ENCODE measurements at places on chromosomes 6 and 20. TPM values are rescaled to one million over a fixed set of nuclear protein-coding genes. Genes with fewer than 3 reads are reported as not detected.

DNA sequence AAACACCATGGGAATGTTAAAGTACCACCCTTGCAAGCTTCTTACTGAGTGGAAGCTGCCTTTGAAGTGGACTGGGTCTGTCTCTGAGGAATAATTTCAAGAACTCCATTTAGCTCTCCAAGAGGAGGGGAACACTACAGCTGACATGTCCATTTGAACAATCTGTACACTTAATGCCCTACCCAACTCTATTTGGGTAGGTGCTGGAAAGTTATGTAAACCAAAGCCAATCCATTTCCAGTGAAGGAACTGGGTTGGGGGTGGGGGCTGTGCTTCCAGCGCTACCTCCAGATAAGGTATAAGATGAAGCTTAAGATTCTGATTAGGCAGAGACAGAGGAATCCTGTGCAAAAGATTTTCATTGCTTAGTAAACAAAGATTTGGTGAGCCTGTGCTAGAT is 122.0 kb downstream of the TCP11 start:
- no peaks in the 10 kb centered on the region for H3K36me3 ChIP-seq
- no peak for DNase-seq
- H3K4me3 ChIP-seq = peak overlapping the region; percentile 72
- H3K4me1 ChIP-seq = no peaks in the 10 kb centered on the region

DNA sequence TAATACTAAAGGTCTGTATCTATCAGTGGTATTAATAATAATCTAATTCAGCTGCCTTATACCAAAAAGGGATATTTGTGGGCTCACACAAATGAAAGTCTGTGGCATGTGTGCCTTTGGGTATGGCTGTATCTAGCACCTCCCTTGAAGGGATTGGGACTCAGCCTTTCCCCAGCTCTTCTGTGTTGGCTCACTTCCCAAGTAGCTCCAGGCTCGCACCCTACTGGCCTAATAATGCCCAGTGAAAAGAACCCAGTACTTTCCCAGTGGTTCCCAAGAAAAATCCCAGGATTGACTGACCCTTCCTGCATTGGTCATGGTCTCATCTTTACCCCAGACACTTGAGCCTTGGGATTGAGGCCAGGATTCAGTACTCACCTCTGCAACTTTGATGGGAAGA is 60.7 kb upstream of the CDKAL1 start:
- H3K27me3 ChIP-seq = no peaks in the 10 kb centered on the region
- H3K27ac ChIP-seq = no peak overlapping the region
- H3K36me3 ChIP-seq = no peaks in the 10 kb centered on the region
- H3K4me3 ChIP-seq = no peak overlapping the region
- no peak for DNase-seq

DNA sequence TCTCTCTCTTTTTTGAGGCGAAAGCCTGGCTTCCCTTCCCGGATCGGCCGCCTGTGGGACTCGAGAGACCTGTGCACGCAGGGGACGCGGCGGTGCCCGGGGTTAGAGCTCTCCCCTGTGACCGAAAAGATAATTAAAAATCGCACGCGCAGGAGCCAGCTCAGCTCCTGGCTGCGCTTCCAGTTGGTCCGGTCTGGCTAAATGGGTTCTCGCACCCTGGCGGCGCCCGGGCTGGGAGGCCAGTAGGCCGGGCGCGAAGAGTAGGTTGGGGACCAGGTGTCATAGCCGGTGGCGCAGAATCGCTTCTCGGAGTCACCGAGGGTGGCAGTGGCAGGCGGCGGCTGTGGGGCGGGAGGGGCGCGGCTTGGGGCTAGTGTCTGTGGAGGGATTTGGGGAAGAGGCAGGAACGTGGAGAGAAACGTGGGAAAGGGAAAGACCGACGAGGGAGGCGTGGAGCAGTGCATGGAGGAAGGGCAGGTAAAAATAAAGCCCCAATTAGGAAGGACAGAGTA is 41.9 kb upstream of the SUPT3H start:
- peak; percentile 79 for DNase-seq
- H3K4me1 ChIP-seq = peaks cover 50% of the 10 kb centered on the region
- peaks cover 21% of the 10 kb centered on the region for H3K27me3 ChIP-seq
- H3K27ac ChIP-seq = no peak overlapping the region

DNA sequence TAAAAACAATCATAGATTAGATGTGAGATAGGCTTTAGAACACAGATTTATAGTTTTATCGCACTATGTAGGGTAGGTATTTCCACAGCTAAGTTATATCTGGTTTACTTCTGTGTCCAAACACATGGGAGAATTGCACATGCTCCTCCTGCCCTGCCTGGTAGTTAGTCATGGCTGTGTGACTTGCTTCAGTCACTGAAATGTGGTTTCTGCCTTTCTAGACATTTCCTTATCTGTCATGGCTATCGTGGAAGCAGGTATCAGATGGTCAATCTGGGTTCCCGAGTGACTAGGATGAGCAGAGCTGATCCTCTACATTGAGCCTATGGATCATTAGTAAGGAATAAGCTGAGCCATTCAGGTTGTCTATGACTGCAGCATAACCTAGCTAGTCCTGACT is 117.8 kb upstream of the GMDS start:
- no peak overlapping the region for H3K4me3 ChIP-seq
- no peak overlapping the region for H3K27ac ChIP-seq
- no peaks in the 10 kb centered on the region for H3K4me1 ChIP-seq
- H3K27me3 ChIP-seq = no peaks in the 10 kb centered on the region
- DNase-seq = no peak
- no peaks in the 10 kb centered on the region for H3K36me3 ChIP-seq

DNA sequence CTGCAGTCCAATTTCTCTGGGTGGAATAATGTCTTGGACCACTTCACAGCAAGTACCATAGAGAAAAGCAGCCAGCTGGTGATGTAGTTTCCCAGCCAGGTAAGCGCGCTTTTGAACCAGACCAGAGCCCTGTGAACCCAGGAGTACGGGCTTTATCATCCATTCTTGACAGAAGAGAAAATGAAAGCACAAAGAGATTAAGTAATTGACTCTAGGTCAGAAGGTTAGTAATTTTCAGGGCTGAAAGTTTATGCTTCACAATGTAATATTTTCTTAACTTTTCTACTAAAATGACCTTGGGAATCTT is 7.1 kb upstream of the UST start:
- H3K4me1 ChIP-seq = peaks cover 6% of the 10 kb centered on the region
- no peak overlapping the region for H3K27ac ChIP-seq
- no peak overlapping the region for H3K4me3 ChIP-seq
- no peaks in the 10 kb centered on the region for H3K27me3 ChIP-seq
- no peak for DNase-seq
- no peaks in the 10 kb centered on the region for H3K36me3 ChIP-seq

DNA sequence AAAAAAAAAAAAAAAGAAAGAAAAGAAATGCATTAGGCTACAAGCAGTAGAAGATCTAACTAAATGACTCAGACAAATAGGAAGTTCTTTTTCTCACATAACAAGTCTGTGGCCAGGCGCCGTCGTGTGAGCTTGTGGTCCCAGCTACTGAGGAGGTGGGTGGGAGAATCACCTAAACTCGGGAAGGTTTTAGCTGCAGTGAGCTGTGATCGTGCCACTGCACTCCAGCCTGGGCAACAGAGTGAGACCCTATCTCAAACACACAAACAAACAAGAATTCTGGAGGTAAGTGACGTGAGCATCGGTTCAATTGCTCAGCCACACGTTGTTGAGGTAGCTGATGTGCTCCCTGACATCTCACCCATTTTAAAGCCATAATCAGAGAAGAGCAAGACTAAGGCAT is 37.9 kb upstream of the SLC23A2 start:
- no peaks in the 10 kb centered on the region for H3K27me3 ChIP-seq
- no peak overlapping the region for H3K27ac ChIP-seq
- H3K4me3 ChIP-seq = no peak overlapping the region
- H3K4me1 ChIP-seq = no peaks in the 10 kb centered on the region
- no peaks in the 10 kb centered on the region for H3K36me3 ChIP-seq

Gene SNAP91
- total RNA-seq = 3.2 TPM

Gene OVOL2
- not detected for total RNA-seq
